ENCODE measurements at places on chromosomes 6 and 20.

- DNase-seq = no peak
Measured at GRCh38 chr20:1427457-1428054, 34.7 kb upstream of the FKBP1A start.

GRCh38 chr6:157585274-157586087 lies 204.5 kb downstream of the ZDHHC14 start:
- DNase-seq = no peak

GRCh38 chr20:31806564-31807355 lies 12.4 kb upstream of the MYLK2 start:
- DNase-seq = no peak

- DNase-seq = no peak
Measured at GRCh38 chr6:166643891-166644590, 17.0 kb upstream of the RPS6KA2 start.

DNA sequence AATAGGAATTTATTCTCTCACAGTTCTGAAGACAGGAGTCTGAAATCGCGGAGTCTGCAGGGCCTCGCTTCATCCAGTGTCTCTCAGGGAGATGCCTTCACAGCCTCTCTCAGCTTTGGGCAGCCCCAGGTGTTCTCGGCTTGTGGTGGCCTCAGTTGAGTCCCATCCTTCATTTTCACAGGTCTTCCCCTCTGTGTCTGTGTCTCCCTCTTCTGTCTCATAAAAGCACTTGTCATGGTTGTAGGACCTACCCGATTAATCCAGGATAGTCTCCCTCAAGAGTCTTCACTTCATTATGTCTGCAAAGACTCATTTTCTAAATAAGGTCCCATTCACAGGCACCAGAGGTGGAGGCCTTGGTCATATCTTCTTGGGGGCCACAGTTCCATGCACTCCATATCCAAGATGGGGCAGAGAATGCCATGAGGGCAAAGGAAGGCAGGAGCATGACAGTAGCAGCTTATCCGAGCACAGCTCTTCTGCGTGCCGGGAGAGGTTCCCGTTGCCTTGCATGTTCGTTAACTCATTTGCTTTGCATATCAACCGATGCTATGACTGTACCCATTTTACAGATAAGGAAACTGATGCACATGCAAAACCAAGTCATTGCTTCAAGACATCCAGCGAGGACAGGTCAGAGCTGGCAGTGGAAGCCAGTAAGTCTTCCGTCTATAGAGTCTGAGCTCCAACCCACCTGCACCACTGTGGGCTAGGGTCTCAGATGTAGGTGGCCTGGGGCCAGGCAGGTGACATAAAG lies 363.8 kb upstream of the SULF2 start:
- no peak for DNase-seq

- no peak for DNase-seq
Measured at GRCh38 chr6:86016567-86016966, 373.9 kb upstream of the SYNCRIP start.

GRCh38 chr6:42889815-42890214 lies 10.4 kb downstream of the RPL7L1 start:
- DNase-seq = no peak
